ENCODE measurements at places on chromosomes 7 and 10. TPM values are rescaled to one million over a fixed set of nuclear protein-coding genes. Genes with fewer than 3 reads are reported as not detected.

MINDY4 gene
- 3.5 TPM for total RNA-seq

CCL24 gene
- not detected for total RNA-seq

FANK1 gene
- total RNA-seq: 0.51 TPM

HOXA10 gene
- total RNA-seq: not detected

GRCh38 chr7:37901236-37901827 is 15.3 kb downstream of the SFRP4 start:
- DNase-seq: no peak

DNA sequence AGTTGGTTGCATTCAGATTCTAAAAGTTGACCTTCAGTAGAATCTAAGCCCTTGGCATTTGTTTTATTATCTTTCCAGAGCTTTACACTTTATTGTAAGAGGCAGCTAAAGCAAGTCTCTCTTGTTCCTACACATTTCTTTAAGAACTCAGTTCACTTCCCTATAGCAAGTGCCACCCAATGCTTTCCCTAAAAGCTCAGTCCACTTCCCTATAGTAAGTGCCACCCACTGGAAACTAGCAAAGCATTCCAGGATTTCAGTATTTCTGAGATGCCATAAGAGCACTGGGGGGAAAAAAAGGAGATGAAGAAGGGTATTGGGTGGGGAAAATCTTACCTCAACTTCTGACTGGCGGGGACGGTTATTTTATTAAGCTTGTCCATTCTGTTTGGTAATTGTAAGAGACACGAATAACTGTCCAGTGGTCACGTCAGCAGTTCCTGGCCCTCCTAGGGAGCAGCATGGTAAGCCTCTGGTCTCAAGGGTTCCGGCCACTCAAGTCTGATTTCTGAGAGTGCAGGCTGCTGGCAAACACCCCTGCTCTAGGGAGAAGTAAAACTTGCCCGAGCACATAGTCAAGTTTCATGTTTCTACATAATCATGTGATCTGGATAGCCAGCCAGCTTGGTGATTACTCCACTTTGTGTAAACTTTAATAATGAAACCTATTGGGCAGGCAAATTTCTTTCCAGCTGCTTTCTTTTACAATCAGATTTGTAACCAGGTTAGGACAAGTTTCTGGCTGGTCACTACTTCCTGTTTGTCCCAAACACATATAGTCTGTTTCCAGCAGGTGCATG is at the start of gene BLNK:
TSS of gene BLNK (minus strand) at position 554 of the 800 bp plus-strand sequence. CDS start at position 383, 171 bp downstream.
- no peak for DNase-seq

DNA sequence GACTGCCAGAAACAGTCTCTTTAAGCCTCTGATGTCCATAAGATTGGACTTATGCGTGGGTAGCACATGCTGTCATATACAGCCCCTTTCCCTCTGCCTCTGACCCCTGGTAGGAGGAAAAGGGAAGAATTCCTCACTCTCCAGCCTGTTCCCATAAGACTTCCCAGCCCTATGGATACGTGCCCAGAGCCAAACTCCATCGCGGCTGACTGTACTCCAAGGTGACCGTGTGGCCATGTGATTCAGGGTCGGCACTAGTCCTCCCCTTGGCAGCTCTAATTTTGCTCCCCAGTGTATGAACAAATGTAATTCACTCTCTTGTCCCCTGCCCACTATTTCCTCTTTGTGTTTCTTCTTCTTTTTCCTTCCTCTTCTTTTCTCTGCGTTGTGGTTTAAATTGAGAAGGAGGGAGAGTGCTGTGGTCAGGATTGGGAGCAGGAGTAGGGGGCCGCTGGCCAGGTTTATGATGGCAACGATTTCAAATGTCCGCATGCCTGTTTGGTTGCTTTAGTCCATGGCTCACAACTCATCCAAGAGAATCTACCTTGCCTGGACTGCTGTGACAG is 43.8 kb downstream of the PRLHR start:
- no peak for DNase-seq

- DNase-seq: no peak
Observed at GRCh38 chr10:48364659-48365405, 58.4 kb downstream of the MAPK8 start.

DNA sequence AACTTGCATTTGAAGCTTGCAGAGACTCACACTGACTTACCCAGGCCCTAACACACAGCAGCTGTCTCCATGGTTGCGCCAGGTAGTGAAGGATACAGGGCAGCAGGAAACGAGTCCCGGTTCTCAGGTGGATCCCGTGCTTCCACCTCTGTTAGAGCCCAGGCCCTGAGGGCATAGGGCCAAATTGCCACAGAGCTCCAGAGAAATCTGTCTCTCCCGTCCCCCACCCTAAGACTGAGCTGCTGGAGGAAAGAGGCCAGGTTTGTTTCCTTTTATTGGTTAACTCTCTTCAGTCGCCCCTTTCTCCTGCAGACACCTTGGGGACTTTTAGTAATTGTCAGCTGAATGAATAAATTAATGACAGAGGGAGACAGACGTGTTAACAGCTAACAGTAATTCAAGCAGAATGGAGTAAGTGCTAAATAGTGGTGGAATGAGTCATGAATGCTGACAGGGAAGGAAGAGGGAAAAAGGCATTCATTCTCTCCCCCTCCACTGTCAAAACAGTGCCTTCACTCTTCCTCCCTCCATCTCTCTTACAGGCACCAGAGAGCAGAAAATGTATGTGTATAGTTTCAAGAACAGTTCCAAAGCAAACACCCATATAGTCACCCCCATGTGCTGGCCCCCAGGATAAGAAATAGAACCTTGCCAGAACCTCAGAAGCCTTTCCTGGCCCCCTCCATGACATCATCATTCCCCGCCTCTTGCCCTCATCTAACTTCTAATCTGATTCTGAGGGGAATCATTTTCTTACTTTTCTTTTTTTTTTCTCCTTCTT is 16.8 kb upstream of the DLG5 start:
- no peak for DNase-seq

DNA sequence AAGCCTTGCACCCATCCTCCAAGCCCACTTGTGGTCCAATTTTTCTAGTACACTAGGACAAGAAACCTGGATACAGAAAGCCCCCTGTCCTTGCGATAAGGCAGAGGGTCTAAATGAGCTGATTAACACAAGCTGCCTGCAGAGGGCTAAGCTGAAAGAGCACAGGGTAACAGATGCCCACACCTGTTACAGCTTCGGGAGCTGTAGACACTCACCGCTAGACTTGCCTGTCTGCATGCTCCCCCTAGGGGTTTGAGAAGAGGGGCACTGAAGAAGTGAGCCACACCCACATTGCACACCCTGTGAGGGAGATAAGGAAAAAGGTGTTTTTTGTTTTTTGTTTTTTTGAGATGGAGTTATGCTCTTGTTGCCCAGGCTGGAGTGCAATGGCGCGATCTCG is 386.5 kb upstream of the AUTS2 start:
- no peak for DNase-seq

DNA sequence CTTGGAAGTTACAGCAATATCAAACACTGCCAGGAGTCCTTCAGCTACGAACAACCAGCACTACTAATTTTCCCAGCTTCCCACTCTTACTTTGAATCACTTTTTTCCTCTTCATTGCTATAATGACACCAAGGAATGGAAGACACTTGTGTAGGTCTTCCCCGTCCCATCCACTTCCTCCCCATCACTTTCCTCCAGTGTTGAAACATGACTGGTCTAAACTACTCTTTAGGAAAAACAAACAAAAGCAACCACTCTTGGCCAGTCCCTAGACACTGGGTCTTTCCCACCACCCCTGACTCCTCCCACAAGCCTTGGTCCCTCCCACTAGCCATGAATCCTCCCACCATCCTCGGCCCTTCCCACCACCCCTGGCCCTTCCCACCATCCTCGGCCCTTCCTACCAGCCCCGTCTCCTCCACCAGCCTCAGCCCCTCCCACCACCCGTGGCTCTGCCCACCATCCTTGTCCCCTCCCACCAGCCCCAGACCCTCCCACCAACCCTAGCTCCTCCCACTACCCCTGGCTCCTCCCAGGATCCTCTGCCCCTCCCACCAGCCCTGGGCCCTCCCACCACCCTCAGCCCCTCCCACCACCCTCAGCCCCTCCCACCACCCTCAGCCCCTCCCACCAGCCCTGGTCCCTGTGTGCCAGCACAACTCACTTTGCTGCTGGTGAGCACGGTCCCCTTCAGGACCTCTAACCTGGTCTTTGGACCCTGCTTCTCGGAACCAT is 68.5 kb downstream of the CXCL12 start:
- DNase-seq: no peak

- no peak for DNase-seq
Observed at GRCh38 chr10:5774987-5775620, 38.1 kb downstream of the GDI2 start.

- DNase-seq: no peak
Observed at GRCh38 chr7:36117203-36117840, 35.7 kb upstream of the EEPD1 start.

DNA sequence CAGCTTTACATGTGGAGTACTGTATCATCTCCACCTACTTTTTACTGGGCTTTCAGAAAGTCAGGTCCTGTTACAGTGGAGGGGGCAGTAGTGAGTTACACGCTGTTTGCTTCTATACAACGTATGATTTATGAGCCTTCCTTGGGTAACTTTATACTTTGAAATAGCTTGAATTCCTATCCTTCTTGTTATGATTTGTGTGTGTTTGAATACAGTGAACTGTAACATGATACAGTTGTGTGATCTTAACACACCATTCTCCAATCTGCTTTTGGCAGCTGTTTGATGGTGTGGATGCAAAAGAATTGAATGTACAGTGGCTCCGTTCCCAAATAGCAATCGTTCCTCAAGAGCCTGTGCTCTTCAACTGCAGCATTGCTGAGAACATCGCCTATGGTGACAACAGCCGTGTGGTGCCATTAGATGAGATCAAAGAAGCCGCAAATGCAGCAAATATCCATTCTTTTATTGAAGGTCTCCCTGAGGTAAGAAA is 41.7 kb downstream of the SP8 start:
- DNase-seq: no peak

DNA sequence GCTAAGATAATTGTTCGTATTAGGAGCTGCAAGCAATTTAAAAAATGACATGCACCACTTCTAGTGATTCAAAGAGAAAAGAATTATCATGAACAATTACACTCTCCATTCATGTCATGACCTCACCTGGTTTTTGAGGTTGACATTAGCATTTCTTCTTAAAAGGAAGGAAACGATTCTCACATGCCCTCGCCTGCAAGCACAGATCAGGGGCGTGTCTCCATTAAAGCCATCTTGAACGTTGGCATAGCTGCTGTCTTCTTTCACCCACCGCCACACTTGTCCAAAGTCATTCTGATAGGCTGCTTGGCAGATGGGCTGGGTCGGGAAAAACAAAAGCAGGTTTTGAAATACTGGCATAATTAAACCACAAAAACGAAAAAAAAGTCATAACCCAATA is 19.9 kb downstream of the ANKRD22 start:
- no peak for DNase-seq

DNA sequence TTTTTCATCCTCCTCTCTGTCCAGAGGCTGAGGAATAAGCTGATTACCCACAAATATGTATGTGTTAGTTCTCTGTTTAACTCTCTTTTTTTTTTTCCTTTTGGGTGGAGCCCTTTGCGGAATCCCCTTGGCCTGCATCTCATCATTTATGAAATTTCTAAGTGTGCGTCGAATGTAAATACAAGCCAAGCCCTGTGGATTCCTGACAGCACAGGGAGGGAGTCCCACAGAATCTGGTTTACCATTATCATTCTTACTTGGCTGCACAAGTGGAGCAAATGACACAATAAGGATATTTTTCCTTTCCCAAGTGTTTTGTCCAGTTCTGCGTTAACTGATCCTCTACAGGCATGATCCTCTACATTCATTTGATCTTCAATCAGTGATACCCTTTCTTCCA is 11.4 kb downstream of the STK31 start:
- no peak for DNase-seq

DNA sequence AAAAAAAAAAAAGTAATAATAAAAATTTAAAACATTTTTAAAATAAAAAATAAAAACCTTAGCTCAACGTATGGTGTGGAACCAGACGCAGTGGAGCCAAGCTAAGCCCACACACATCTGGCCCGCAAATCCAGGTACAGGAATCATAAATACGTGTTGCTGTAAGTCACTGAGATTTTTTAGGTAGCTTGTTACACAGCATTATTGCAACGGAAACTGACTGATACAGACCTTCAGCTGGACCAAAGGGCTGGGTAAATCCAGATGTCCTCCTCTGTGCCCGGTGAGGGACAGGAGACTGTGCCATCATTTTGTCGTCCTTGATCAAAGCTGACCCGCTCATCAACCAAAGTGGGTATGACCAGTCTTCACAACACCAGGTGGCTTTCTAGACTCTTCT is 104.9 kb downstream of the TMEM130 start:
- no peak for DNase-seq

DNA sequence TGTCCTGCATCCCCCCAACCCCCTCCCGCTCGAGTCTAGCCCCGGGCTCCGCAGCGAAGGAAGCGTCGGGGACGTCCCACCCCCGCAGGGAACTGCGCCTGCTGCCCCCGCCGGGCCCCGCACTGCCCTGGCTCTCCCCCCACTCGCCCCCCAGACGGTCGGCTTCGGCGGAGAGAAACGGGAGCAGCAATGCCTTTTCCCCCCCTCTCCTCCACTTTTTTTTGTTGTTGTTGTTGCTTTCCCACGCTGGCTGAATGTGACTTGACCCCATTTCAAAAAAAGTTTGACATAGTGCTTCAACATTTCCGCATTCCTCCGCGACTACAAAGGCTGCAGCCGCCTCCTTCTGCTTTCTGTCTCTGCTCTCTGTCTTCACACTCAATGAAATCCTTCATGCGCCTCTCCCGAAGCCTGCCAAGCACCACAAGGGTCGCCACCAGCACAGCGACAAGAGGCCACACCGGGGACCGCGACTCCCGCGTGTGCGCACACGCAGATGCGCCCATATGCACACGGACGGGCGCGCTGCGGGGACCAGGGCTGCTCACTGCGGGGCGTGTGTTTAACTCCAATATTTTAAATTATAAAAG is 1.0 kb downstream of the CDK6 start:
- peak; percentile 76 for DNase-seq

GRCh38 chr10:93369588-93370164 is 112.5 kb downstream of the MYOF start:
- DNase-seq: no peak

- DNase-seq: peak; percentile 65
Observed at GRCh38 chr10:35372329-35372728, 36.0 kb downstream of the CCNY start.

DNA sequence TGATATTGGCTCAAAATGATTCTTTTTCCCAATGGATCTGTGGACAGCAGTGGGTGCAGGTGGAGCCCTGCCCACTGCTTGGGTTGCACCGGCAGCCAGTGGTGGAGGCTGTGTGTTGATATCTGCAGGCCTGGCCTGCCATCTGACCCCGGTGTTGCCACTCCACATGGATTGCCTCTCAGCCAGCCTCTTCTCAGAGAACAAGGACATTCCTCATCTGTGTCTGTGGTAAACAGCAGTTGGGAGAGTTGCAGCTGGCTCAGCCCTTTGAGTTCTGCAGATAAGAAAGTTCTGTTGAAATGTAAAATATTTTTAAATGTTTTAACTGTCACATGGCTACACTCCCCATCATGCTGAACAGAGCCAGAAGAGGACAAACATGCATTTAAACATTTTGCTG is 374.9 kb upstream of the CELF2 start:
- peak; percentile 86 for DNase-seq

GRCh38 chr7:4650433-4651047 is 31.6 kb upstream of the FOXK1 start:
- no peak for DNase-seq

Measured in Right ventricle myocardium inferior (tissue), 1 donor.